Activated naive CD8-positive, alpha-beta T cell treated with anti-CD3 and anti-CD28 coated beads for 36 hours (primary cell): ENCODE measurements at places on chromosomes 12 and 14. TPM values are rescaled to one million over a fixed set of nuclear protein-coding genes. Genes with fewer than 3 reads are reported as not detected.

Gene PLA2G1B
- total RNA-seq: not detected

Gene TAS2R8
- total RNA-seq: not detected

- DNase-seq: no peak
Observed at GRCh38 chr12:6631549-6631961, 4.2 kb downstream of the LPAR5 start.

Gene ENDOU
- not detected for total RNA-seq

Gene CLEC4C
- total RNA-seq: not detected

DNA sequence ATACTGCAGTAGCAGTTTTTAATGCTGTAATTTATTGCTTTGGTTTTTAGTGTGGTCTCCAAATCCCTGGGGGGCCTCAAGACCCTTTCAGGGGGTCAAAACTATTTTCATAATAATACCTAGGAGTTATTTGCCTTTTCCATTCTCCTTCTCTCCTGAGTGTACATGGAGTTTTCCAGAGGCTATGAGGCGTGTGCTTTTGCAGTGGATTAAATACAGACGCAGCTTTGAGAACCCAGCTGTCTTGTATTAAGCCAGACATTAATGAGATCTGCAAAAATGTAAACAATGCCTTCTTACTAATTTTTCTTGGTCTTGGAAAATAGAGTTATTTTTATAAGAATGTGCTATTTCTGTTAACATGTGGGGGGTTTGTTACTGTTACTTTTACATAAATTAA lies 68.6 kb downstream of the SLC25A47 start:
- DNase-seq: no peak

Gene GNPNAT1
- 42.4 TPM for total RNA-seq

Gene NOXRED1
- total RNA-seq: 0.33 TPM

DNA sequence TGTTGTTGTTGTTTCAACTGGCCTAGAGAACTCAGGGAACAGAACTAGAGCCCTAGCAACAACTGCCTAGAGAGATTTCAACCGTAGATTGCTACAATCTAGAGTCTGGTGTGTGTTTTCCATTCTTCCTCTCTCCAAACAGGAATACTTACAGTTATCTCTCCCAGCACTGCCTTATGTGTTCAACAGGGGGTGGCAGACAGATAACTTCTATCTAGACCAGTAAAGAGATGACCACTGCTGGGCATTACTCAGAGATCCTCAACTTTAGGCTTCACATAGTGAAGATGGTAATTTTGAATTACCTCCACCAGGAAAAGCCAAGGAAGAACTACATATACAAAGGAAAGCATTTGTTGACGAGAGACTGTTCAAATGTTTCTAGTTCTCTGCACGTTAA lies 4.8 kb downstream of the TXNDC16 start:
- DNase-seq: no peak

DNA sequence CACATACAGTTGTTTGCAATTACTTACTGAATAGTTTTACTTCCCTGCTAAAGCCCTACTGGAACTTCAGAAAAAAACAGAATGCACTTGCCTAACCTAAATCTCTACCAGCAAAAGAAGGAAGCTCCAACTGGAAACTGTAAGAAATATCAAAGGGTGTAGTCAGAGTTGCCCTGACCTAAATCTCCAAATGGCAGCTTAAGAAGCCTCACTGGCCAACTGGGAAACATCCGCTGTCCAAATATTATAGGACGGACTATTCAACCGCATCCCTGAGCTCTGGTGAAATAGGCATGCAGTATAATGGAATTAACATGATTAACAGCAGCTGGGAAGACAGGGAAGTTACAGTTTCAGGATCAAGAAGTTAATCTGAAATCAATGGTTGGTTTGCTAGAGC lies 24.3 kb downstream of the ANAPC7 start:
- no peak for DNase-seq

- DNase-seq: no peak
Observed at GRCh38 chr12:45216983-45217485, 1.1 kb downstream of the ANO6 start.
